Activated B cell treated with CpG ODN at 0.5 μM for 24 hours (primary cell): ENCODE measurements at places on chromosomes 11 and 22. TPM values are rescaled to one million over a fixed set of nuclear protein-coding genes. Genes with fewer than 3 reads are reported as not detected.

GRCh38 chr11:64263947-64264317 lies 12.6 kb downstream of the PLCB3 start:
- no peak for DNase-seq

DNA sequence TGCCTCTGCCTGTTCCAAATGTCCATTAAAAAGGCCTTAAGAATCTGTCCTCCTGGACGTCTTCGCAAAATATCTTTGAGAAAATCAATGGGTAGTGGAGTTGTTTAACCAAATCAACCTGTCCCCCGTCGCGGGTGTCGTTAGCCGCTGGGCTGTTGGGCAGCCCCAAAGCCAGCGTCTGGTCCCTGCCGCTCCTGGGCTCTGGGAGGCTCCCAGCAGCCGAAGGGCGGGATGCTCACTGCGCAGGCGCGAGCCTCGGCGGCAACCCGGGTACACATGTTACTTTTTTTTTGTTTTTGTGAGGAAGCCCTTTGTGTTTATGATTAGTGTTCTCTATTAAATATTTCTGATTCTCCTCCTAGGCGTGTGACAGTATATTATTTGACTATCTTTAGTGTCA lies 12.6 kb downstream of the MMP10 start:
- no peak for DNase-seq

DNA sequence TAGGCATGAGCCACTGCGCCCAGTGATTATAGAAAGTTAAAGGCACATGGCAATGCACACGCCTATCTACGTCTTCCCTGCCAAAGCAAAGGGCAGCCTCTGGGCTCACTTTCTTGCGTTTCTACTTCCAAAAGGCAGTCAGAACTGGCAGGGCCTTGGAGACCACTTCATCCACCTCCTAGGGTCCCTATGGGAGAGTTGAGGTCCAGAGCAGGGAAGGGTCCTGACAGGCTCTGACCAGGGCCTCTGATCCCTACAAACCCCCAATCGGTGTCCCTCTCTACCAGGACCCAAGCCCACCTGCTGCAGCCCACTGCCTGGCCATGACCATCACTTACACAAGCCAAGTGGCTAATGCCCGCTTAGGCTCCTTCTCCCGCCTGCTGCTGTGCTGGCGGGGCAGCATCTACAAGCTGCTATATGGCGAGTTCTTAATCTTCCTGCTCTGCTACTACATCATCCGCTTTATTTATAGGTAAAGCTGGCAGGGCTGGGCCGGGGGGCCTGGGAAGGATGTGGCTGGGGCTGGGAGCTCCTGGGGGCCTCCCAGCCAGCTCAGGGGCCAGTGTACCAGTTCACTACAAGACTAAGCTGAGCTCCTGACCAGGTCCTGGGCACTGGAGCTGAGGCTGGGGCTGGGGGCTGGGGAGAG lies 1.5 kb downstream of the BEST1 start:
- DNase-seq = no peak

DNA sequence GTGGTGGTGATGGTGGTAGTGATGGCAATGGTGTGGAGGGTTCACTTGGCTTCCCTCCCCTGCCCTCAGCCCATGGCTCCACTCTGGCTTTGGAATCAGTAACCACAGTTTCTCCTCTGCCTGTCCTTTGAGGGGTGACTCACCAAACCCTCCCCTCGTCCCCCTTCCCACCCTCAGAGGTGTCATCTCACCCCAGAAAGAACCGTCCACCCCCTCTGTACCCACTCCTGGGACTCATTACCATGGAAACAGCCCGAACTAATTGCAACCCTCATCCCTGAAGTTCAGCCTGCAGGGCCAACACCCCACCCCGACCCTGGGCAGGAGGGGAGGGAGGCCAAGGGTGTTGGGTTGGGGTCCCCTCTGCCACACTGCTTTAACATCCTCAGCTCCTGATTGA lies 26.6 kb downstream of the PHLDB1 start:
- no peak for DNase-seq

DNA sequence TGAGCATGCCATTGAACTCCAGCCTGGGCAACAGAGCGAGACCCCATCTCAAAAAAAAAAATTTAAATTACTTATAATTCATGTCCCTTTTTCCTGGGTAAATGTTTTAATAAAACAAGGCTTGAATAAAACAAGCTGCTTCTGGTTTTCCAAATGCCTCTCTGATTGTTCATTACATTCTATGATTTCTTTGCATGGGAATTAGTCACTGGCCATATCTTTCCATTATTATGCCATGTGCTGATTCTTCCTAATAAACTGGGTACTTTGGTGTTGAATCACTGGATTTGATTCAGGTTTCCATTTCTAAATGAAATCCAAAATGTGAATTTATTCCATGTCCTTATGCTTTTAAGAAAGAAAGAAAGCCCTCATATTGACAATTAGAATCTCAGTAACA lies 42.6 kb downstream of the ZNF215 start:
- DNase-seq = no peak

GRCh38 chr22:32744176-32744959 lies 57.1 kb upstream of the TIMP3 start:
- no peak for DNase-seq

GRCh38 chr22:30998329-30998728 lies 29.3 kb downstream of the TUG1 start:
- DNase-seq = no peak

DNA sequence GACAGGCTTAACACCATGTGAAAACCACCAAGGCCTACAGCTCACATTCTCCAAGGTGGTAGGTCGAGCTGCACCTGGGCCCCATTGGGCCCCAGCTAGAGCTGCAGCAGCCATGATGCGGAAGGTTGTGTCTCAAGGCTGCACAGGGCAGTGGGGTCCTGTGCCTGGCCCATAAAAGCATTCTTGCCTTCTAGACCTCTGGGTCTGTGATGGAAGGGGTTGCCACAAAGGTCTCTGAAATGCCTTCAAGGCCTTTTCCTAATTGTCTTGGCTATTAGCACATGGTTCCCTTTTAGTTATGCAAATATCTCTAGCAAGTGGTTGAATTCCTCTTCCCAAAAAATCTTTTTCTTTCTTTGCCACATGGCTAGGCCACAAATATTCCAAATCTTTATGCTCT lies 52.5 kb upstream of the C11orf58 start:
- no peak for DNase-seq

GRCh38 chr22:36191106-36191836 lies 10.3 kb downstream of the APOL4 start:
- no peak for DNase-seq

- DNase-seq = no peak
Observed at GRCh38 chr22:36469094-36469710, 12.2 kb downstream of the TXN2 start.

GRCh38 chr22:39946126-39946502 lies 14.1 kb upstream of the TMA7B start:
- DNase-seq = no peak

DNA sequence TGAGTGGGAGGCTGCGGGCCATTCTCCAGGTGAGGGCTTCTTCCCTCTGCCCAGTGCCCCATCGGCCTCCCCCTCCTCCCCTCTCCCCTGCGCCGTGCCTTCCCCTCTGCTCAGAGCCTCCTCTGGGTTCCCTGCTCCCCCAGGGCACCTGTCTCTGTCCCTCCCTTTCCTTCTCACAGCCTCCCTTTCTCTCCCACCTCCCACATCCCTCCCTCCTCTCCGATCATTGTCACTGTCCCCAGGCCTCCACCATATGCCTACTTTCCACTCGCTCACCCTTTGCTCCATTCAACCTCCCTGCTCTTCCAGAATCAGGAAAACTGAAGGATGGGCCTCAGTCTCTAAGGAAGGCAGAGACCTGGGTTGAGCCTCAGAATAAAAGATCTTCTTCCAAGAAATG lies 9.9 kb upstream of the APOBEC3H start:
- DNase-seq = no peak

- DNase-seq = no peak
Observed at GRCh38 chr11:70230840-70231710, 28.0 kb downstream of the FADD start.

DNA sequence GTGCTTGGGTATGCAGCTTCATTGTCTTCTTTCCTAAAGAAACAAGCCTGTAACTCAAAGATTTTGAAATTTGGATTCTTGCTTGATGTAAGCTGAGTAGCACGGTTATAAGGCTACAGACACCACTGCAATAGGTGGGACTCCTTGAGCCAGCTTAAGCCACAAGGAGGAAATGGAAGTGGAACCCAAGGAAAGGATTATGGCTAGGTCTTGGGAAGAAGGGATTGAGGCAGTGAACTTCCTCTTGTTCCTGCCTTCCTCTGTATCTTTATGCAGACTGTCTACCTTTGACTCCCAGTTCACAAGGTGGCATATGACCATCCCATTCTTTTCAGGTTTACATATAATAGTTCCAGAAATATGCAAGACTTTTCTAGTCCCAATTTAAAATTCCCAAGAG lies 72.3 kb downstream of the BDNF start:
- no peak for DNase-seq

GRCh38 chr22:43110444-43110926 lies at the start of gene BIK:
Gene BIK (plus strand): TSS chr22:43110750. CDS start chr22:43124023, 13,273 bp downstream.
- DNase-seq = peak; percentile 29

DNA sequence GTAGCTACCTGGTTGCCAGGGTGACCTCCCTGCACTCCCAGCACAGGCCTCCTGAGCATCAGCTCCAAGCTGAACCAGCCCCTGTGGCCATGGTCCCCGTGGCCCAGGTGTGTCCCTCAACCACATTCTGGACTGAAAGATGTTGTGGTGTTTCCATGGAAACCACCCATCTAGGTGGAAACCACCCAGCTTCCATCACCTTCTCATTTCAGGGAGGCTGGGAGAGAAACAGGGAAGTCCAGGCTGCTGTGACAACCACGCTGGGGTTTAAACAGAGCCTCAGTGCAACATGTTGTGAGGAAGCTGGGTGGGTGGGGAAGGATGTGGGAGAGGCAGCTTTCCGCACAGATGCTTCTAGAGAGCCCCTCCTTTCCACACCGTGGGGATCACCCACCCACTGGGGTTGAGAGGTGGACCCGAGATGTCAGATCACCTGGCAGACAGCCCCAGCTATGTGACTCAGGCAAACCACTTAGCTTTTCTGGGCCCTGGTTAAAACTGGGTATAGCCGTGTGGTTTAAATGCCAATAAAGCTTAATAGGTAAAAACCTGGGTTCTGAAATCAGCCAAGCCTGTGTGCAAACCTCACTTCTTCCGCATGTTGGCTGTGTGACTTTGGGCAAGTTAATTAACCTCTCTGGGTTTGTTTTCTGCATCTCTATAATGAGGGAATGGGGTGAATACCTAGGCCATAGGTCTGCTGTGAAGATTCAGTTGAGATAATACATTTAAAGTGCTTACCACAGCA lies 46.4 kb downstream of the CD82 start:
- DNase-seq = peak; percentile 67

GRCh38 chr22:42321908-42322561 lies 51.6 kb upstream of the TCF20 start:
- no peak for DNase-seq

GRCh38 chr11:12942157-12942556 lies 67.0 kb upstream of the RASSF10 start:
- no peak for DNase-seq

The SYTL2 gene
- total RNA-seq = 0.56 and 1.1 TPM in 2 replicates

The PLEKHA7 gene
- total RNA-seq = 4.9 and 6.8 TPM in 2 replicates

The PTGDR2 gene
- total RNA-seq = 0.07 TPM in 1 of 2 replicates, not detected in the other

The BEST1 gene
- 0.16 and 0.44 TPM in 2 replicates for total RNA-seq

The CD3D gene
- total RNA-seq = 1.8 TPM in 1 of 2 replicates, not detected in the other

The FOXR1 gene
- total RNA-seq = not detected in 2 replicates

The PHOX2A gene
- not detected in 2 replicates for total RNA-seq

The RIC3 gene
- total RNA-seq = 44.3 and 52.8 TPM in 2 replicates
